HT1080 (cell line): ENCODE measurements at places on chromosomes 1 and 21. TPM values are rescaled to one million over a fixed set of nuclear protein-coding genes. Genes with fewer than 3 reads are reported as not detected.
A peak's percentile ranks its signal among the peaks of the same experiment; 100 is the strongest.

Gene PLA2G2F
- not detected in 2 replicates for total RNA-seq

- DNase-seq = no peak
Measured at GRCh38 chr1:226549094-226549936, 751 bp downstream of the STUM start.

Gene AGT
- 0.10 and 0.40 TPM in 2 replicates for total RNA-seq

DNA sequence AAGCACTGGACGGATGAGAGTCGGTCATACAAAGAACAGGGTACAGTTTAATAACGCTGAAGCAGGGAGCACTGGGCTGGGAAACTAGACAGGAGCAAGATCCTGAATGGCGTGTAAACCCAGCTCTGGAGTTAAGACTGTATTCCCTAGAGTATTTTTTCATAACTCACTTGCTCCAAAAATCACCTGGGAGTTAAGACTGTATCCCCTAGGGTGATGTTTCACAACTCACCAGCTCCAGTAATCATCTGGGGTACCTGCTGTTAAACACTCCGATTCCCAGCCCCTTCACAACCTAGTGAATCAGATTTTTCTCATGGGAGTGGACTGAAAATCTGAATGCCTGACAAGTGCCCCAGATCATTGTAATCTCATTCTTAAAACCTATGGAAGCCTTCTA lies 123.2 kb downstream of the MAB21L3 start:
- DNase-seq = no peak

GRCh38 chr1:90405726-90406125 lies 311.4 kb downstream of the BARHL2 start:
- no peak for DNase-seq

GRCh38 chr21:41500931-41501381 lies 7.0 kb downstream of the TMPRSS2 start:
- DNase-seq = no peak

GRCh38 chr21:42796327-42797062 lies 82.8 kb downstream of the WDR4 start:
- DNase-seq = no peak

DNA sequence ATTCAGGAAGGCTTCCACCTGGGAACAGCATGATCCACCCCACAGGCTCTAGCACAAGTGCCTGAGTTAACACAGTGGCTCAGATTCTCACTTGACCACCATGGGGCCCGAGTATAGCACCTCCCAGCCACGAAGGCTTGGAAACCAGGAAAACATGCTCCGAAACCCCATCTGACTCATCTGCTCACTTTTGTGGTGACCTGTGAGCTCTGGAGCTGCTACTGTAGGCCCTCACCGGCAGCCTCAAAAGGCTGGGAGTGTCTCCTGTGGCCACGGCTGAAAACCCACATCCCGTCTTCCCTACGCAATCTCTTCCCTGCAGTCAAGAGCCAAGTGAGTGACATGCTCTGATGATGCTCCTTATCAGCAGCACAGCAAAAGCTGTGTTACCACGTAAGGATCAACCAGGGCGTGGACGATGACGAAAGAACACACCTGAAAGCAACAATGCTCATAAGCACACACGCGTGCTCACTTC lies 81.4 kb downstream of the TGFBR3 start:
- DNase-seq = peak; percentile 99

- DNase-seq = no peak
Measured at GRCh38 chr1:54978528-54979326, 1.7 kb upstream of the TMEM61 start.

Gene NCDN
- total RNA-seq = 49.9 and 57.6 TPM in 2 replicates

Gene CD1B
- total RNA-seq = not detected in 2 replicates

GRCh38 chr1:56520016-56520601 lies 59.3 kb downstream of the PLPP3 start:
- no peak for DNase-seq

DNA sequence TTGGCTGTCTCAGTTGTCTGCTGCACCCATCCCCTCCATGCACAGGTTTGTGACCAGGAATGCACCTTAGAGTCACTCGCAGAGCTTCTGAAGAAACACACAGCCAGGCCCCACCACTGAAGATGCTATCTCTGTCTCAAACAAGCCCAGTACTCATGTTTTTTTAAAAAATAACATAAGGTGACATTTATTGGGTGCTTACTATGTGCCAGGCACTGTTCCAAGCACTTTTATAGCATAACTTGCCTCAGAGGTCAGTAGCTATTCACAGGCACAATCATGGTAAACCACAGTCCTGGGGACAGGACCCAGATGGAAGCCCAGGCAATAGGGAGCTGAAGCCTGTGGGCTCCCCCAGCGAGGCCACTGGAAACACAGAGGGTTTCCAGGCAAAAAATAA lies 8.8 kb upstream of the ATP13A2 start:
- DNase-seq = no peak

GRCh38 chr1:174659823-174660222 lies 212.1 kb downstream of the GPR52 start:
- peak; percentile 79 for DNase-seq

DNA sequence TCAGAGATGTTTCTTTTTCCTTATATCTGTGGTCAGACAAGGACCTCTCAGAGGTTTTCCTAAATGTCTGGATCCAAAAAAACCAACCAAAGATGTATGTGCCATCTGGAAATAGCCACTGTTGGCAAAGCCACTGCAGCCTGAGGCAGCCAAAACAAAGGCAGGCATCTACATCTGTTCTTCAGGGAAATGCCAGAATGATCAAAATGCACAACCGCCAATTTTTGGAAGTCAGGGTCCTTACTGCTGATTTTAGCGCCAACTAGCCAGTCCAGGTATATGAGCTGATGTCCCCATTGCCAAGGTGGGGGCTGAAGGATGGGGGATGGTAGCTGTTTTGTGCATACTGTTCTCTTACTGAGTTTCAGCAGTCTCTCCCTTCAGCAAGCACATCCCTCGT lies 45.9 kb downstream of the SYT14 start:
- no peak for DNase-seq

Gene HRNR
- total RNA-seq = not detected in 2 replicates

Gene VWA5B1
- not detected in 2 replicates for total RNA-seq

DNA sequence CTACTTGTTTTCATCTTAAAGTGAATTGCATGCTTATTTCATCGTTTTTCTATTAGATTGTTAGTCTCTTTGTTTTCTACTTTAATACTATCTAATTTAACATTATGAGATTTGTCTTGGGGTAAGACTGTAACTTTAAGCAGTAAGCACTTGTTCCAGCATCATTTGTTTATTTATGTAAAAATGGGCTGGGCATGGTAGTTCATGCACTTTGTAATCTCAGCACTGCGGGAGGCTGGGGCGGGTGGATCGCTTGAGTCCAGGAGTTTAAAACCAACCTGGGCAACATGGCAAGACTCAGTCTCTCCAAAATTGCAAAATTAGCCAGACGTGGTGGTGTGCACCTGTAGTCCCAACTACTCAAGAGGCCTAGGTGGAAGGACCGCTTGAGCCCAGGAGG lies 15.3 kb upstream of the PAXBP1 start:
- no peak for DNase-seq

Gene ZNF683
- not detected in 2 replicates for total RNA-seq

DNA sequence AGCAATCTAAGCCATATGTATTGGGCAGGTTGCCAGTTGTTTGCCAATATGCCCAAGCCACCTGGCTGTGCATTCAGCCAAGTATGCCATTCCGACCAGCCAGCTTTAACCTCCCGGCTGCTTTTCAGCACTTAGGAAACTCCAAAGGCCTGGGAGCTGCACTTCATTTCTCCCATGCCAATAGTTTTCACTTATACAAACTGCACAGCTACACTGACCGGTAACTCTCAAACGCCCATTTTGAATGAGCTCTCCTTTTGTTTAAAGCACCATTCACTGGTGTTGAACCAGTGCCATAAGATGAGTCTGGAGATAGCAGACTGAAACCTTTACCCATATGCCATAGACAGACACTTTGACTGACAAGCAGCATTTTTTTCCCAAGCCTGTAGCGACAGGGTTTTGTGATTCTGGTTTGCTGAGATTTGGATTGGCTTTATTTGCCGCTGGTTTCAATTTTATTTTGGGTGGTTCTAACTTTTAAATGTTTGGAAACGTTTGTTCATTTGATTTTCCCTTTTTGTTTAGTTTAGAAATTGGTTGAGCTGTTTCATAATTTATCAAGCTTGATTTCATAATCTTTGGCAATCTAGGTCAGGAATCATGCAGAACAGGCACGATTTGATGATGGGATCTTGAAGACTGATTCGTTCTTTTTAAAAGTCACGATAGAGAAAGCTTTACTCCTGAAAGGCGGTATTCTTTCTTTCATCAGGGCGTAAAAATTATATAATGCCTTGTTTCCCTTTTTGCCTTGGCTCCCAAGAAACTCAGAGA lies 144.6 kb downstream of the NFIA start:
- DNase-seq = no peak

Gene KLHDC8A
- not detected in 2 replicates for total RNA-seq

DNA sequence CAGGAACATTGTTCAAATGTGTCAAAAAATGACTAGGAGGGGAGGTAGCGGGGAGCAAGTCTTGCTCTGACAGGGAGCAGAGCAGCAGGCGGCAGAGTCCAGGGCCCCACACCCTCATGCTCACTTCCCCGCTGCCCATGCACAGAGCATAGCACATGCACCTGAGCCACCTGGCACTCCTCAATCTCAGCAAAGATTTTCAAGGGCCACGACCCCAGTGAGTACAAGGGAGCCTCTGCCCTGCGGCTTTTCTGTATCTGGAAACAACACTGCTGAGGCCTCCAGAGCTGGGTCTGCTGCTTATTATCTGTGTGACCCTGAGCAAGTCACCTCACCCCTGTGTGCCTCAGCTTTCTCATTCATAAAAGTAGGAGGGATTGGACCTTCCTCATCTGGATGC lies 1.1 kb upstream of the GJB3 start:
- no peak for DNase-seq

DNA sequence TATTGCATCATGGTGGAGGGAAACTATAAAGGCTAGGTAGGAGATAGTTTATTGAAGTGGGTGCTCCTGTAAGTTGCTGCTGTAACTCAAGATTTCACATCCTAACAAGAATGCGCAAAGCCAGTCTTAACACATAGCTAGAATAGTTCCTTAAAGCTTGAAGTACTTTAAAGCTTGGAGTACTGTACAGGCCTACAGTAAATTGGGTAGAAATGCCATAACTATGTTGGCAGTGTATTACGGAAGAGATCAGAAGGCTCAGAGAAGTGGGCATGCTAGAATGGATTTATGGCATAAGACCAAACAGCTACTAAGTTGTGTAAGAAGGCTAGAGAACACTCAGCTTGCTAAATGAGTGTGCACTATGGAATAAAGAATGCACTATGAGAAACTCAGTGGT lies 44.5 kb downstream of the DMRTA2 start:
- no peak for DNase-seq

DNA sequence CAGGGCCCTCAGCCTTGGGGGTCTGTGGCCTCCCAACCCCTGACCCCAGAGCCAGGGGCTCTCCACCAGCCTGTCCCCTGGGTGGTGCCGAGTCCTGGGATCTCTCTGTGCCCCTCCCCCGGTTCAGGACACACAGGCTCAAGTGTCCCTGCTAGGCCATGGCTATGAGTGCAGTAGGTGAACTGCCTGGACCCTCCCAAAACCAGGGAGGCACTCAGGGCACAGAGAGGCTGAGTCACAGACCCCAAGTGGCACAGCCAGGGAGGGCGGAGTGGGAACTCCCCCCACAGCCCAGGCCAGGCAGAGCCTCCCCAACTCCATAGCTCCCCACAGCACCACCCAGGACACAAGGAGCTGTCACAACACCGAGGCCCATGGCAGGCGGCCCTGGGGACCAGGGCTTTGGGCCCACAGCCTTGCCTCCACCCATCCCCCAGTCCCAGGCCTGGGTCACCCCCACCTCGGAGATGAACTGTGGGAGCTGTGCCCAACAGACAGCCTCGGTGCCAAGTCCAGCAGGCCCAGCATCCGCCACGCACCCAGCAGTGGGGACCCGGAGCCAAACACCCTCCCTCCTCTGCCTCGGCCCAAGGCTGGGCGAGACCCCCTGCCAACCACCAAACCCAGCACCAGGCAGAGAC lies 3.2 kb downstream of the DVL1 start:
- DNase-seq = no peak

- DNase-seq = no peak
Measured at GRCh38 chr1:20670936-20671335, 9.8 kb upstream of the DDOST start.

- DNase-seq = no peak
Measured at GRCh38 chr1:116465845-116466685, 93.0 kb downstream of the ATP1A1 start.

Gene CELA2B
- not detected in 2 replicates for total RNA-seq

DNA sequence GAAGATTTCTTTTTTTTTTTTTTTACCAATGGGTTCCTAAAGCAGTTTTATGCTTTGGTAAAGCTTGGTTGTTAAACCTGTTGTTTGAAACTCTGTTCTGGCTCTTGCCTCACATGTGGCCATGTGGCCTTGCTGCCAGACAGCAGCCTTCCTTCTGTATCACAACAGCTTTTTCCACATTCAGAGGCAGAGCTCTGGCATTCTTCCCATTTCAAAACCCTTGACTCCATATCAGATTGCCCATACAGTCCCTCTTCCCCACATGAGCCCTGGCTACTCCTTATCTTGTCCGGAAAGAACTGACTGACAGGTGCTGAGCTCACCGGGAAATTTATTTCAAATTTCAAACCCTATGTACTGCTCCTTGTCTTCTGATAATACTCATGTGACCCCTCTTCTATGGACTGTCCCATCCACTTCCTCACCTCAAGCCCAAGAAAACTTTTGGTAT lies 38.5 kb upstream of the LAX1 start:
- no peak for DNase-seq

- DNase-seq = no peak
Measured at GRCh38 chr1:11406845-11407244, 72.1 kb upstream of the DISP3 start.

GRCh38 chr1:164683235-164683634 lies 124.3 kb downstream of the PBX1 start:
- no peak for DNase-seq

DNA sequence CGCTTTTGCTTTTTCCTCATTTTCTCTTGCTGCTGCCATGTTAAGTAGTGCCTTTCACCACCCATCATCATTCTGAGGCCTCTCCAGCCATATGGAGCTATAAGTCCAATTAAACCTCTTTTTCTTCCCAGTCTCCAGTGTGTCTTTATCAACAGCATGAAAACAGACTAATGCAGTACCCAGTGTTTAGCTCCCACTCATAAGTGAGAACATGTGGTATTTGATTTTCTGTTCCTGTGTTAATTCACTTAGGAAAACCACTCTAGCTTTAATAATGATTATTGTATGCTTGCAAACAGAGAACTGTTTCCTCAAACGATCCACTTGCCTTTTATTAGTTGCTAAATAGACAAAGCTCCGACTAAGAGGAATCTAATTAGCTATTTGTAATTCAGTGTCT lies 43.3 kb downstream of the IL23R start:
- DNase-seq = no peak
